ENCODE measurements at places on chromosomes 1 and 21.

DNA sequence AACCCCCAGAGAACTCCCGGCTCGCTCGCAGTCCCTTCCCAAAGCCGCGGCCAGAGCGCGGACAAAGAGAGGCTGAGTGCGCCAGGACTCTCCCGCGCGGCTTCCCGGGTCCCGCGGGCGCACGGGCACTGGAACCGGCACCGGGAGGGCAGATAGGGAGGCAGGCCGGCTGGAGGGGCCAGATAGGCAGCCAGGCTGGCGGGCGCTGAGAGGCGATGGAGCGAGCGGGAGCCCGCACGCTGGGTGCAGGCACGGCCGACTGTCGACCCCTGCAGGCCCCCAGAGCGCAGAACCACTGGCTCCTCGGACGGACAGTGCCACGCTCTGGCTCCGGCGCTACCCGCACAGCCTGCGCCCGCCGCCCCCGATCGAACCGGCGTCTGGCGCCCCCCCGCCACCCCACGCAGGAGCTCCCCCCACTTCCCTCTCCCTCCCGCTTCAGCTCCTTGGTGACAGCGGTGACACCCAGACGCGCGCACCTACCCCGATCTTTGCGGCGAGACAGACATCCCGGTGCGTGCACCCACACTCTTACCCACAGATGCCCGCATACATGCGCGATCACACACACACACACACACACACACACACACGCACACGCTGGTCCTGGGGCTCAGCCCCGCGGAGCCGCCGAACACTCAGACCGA, 534 bp downstream of the SLC6A9 start:
- peak; percentile 51 for DNase-seq

DNA sequence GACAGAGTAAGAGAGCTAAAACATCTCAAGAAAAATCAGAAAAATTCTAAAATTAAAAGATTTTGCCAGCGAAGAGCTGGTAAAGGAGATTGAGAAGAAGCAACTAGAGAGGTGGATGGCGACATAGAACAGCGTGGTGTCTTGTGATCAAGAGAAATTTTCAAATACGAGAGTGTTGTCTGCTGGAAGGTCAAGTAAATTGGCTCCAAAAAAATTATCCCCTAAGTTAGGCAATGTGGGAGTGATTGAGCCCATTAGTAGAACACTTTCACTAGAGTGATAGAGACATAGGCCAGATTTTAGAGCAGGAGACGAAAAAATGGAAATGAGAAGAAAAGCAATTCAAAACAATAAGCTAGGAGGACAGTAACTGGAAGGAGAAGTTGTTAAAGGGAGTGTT, 94.3 kb upstream of the MPC2 start:
- DNase-seq: no peak

- no peak for DNase-seq
Measured at GRCh38 chr1:88126467-88126866, 557.6 kb upstream of the PKN2 start.

GRCh38 chr21:34372321-34372720, 3.0 kb upstream of the SMIM11 start:
- no peak for DNase-seq

DNA sequence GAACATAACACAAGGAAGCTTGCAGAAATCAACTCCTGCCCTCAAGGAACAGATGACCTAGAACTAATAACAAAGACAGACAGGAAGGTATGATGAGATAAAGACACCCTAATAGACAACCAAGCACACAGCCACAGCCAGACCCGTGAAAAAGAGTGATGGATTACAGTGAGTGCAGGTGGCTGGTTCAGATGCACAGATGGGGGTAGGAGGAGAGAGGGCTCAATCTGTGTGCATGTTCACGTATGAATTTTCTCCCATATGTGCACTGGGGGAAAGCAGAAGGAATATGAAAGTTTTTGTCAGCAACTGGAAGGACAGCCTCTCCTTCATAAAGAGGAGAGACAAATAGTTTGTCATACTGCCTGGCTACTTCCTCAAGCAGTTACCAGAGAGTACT, 367.1 kb downstream of the PBX1 start:
- DNase-seq: no peak

GRCh38 chr1:192327997-192328396, 11.2 kb downstream of the RGS21 start:
- no peak for DNase-seq

DNA sequence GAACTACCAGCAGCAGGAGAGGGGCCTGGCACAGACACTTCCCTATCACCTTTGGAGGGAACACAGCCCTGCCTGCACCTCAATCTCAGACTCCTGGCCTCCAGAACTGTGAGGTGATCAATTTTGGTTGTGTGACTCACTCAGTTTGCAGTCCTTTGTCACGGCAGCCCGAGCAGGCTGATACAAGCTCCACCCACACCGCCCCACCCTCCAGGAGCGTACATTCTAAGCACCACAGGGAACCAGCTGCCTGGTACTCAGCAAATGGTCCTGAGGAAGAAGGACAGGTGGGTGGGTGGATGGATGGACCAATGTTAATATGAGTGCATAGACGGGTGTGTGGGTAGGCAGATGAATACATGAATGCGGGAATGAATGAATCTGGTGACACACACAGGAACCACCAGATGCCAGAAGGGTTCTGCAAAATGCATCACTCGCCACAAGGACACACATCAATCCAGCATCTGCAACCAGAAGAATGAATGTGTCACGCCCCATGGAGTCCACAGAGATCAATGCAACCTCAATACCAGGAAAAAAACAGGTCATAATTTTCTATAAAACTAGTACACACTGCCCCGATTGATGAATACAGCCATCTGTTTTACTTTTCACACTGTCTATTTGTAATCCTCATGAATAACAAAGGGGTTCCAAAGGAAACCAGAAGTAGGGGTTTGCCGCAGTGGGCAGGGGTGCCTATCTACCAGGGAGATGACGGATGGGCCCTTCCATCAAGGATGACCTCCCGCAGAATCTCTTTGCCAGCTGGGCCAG, 284.5 kb downstream of the NPHP4 start:
- DNase-seq: no peak

- DNase-seq: no peak
Measured at GRCh38 chr1:56263908-56264307, 315.5 kb downstream of the PLPP3 start.

- no peak for DNase-seq
Measured at GRCh38 chr1:50681931-50682330, 258.7 kb upstream of the DMRTA2 start.
